Psoas muscle (tissue), 8 donors: ENCODE measurements at places on chromosomes 5 and 9. TPM values are rescaled to one million over a fixed set of nuclear protein-coding genes. Genes with fewer than 3 reads are reported as not detected.
A peak's percentile ranks its signal among the peaks of the same experiment; 100 is the strongest.

DNA sequence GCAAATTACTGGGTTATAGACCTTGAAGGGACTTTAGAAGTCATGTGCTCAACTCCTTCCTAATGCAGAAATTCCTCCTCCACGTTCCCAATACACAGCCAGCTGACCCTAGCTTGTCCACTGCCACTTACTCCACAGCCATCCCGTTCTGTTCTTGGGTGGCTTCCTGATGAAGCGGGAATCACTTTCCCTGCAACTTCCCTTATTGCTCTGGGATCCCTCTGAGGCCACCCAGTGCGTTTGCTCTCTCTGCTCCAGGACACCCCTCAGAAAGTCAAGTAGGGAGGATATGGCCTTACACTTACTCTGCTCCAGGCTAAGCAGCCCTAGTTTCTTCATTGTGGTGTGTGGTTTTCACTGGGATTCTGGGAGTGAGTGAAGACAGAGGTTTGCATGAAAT is 55.5 kb downstream of the GALNT12 start:
- no peak for DNase-seq

DNA sequence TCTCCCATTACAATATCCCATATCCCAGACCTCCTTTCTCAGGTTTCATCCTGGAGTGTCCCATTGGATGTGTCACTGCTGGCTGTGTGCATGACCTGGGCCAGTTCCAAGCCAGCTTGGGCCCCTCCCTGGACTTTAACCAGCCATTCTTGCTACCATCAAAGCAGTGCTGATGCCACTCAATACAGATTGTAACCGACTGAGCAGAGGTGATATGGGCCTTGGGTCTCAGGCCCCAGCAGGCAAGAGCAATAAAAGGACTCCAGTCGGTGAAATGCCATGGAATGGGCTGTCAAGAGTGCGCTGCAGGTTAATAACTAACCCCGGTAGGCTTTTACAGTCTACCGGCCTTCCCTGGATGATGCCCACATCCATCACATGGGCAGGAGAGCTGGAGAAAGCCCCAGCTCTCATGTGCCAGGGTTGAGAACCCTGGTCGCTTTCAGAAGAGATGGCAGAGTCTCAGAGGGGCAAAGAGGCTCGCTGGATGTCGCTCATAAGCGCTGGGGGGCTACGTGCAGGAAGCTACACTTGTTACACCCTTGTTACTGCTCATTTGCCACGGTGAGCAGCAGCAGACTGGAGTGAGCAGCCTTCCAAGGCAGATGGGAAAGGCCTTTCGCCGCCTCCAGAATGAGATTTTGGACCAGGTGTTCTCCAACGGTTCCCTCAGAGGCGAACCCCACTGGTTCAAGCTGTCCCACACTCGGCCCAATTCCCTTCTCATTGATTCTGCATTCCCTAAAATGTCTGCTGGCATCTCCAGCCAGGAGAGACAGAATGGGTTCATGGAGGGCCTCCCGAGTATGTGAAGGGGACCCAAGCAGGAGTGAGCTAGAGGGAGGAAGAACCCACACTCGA is 13.2 kb downstream of the EPB41L4B start:
- DNase-seq, result no peak

- DNase-seq, result no peak
These were observed 403.3 kb downstream of the PLK2 start for GRCh38 chr5:58056546-58056945.

DNA sequence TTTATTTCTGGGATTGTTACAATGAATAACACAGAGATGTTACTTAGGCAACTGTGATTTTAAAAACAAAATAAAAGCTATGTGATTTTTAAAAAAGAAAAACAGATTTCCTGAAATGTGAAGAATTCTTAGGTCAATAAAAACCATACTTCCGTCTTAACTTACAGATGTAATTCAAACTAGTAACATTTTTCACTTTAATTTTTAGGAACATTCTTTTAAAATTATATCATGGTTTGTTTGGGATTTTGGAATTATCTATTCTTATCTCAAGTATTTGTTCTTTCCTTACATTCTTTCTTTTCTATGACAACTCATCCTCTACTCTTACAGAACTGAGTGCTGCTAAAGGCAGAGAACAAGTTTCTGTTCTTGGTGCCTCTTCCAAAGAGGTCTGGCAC is 159.5 kb downstream of the RAPGEF6 start:
- no peak for DNase-seq

GRCh38 chr9:68458918-68459317 is 81.8 kb downstream of the TMEM252 start:
- DNase-seq, result no peak

DNA sequence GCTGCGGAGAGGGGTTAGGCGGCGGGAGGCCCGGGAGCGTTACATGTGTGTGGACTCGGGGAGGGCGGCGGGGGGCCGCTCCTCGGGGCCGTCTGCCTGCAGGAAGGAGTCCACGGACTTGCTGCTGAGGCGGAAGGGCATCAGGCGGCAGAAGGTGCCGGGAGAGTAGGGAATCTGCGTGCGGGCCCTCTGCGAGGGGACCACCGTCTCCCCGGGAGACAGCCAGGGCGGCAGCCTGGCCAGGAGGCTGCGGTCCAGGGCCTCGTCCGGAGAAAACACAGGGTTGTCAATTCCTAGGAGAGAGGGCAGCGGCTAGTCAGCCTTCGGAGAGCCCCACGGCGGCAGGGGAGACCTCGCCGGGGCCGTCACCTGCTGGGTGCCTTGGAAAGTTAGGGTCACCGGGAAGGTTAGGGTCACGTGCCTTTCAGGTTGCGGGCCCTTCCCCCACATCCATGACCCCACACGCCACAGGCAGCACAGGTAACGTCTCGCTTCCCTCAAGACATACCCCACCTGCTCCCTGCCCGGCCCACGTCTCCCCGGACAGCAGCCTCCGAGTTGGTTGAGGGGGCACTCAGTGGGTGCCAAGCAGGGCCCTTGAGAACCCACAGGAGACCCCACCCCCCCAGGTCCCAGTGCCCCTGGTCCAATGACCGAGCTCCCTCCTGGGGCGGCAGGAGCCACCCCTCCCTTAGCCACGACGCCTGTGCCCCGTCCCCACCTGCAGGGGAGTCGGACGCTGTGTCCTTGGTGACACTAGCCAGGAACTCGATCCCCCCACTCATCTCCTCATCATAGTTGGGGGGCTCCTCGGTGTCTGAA is 32.1 kb downstream of the EXOC3 start:
- peak; percentile 30 for DNase-seq

- no peak for DNase-seq
These were observed 316.1 kb downstream of the GADD45G start for GRCh38 chr9:89920951-89921350.

DNA sequence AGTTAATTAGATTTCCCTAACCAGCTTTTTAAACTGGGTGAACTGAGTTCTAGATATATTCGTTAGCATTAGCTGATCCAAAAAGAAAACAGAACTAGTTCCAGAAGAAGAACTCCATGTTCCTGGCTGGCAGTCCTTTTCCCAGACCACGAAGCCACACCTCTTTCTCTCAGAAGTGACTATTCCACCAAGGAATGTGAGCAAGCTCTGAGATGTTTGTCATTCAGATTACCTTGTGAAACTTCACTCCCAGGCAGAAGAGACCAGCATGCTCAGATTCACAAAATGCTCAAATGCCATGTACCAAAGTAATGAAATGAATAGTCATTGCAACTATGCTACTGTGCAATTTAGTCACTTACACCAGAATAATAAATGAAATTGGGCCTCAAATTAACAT is 4.4 kb upstream of the SSBP2 start:
- DNase-seq, result no peak

DNA sequence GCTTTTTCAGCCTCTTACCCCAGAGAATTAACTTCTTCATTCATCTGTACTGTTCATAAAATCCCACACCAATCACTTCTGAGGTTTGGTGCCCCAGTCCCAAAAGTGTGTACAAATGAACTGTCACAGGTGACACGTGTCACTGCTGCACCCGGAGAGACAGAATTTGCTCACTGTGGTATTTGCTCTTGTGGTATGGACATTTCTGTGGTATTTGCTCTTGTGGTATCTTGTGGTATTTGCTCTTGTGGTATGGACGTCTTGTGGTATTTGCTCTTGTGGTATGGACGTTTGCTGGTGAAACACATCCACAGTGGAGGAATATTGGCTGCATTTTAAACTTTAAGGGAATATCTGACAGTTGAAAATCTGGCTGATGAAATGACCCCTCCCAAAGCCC is 214.9 kb upstream of the DAP start:
- no peak for DNase-seq

- no peak for DNase-seq
These were observed 3.4 kb downstream of the LIFR start for GRCh38 chr5:38553001-38553521.

- DNase-seq, result no peak
These were observed 217.7 kb upstream of the EDIL3 start for GRCh38 chr5:84602371-84602771.

DNA sequence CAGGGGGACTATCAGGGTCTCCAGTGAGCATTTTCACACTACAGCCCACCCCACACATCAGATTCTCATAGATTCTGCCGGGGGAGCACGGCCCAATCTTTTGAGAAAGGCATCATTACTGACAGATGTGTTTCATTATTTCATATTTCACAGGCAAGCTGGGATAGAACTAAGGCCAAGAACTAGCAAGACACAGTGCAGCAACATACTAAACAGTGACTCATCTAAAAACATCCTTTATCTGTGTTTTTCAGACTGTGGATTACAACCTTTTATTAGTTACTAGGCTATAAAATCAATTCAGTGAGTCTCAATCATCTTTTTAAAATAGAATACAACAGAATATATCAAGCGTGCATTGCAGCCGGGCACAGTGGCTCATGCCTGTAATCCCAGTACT is 59.8 kb downstream of the CPLANE1 start:
- DNase-seq, result no peak

DNA sequence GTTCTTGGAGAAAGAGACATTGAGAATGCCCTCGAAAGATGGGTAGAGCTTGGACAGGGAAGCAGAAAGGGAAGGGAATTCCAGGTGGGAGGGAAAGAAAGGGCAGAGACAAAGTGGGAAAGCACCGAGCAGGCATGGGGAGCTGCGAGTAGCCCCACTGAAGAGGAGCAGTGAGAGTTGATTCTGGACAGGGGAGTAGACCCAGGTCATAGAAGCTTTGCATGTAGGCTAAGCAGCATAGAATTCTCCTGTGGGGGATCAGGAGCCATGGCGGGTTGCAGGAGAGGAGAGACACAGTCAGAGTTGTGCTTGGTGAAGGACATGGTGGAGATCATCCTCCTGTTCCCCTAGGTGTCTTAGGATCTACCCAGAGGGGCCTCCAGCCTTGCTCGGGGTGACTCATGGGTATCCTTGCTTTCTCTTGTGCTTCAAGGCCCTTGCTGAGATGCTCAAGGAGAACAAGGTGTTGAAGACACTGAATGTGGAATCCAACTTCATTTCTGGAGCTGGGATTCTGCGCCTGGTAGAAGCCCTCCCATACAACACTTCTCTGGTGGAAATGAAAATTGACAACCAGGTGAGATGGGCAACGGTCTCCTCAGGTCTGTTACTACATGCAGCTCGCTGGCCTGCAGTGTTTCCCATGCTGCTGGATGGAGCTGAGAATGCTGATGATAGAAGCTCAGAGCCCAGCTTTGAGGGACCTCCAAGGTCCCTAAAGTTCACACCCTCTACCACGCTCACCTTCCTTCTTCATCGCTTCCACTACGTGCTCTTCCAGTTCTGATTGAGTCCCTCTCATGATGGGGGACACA is 64.5 kb downstream of the TSTD2 start:
- DNase-seq, result no peak

DNA sequence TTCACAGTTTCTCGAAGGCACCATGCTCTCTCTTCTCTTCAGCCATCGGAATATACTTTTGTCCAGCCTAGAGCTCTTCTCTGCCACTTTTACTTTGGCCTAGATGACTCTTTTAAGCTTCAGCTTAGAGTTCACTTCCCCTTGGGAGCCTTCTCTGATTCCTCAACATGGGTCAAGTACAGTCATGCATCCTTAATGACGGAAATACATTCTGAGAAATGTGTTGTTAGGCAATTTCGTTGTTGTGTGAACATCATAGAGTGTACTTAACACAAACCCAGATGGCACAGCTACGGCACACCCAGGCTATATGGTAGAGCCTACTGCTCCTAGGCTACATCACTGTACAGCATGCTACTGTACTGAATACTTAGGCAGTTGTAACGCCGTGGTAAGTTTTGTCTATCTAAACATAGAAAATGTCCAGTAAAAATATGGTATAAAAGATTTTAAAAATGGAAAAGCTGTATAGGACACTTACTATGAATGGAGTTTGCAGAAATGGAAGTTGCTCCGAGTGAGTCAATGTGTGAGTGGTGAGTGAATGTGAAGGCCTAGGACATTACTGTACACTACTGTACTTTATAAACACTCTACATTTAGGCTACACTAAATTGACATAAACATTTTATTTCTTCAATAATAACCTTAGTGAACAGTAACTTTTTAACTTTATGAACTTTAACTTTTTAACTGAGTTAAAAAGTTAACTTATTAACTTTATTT is 15.1 kb upstream of the TNFSF15 start:
- no peak for DNase-seq

DNA sequence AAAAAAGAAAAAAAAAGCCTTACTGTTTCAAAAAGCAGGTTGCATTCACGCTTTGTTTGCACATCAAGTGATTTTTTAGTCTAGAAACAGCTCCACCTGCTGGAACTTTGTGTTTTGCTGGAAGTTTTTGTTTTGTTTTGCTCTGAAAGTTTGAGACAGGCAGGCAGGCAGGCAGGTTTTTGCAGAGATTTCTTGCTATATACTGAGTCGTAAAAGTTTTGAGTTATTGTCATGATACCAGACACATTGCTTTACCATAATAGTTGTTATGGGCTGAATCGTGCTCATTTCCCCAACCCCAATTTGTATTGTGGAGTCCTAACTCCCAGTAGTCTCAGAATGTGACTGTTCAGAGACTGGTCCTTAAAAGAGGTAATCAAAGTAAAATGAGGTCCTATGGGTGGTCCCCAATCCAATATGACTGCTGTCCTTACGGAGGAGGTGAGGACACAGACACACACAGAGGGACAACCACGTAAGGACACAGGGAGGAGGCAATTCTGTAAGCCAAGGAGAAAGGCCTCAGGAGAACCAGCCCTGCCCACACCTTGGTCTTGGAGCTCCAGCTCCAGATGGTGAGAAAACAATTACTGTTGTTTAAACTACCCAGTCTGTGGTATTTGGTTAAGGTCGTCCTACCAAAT is 20.9 kb downstream of the OR2Y1 start:
- no peak for DNase-seq

- DNase-seq, result no peak
These were observed 21.2 kb upstream of the TTC23L start for GRCh38 chr5:34817558-34818351.

GRCh38 chr5:67259548-67260215 is 63.1 kb upstream of the CD180 start:
- no peak for DNase-seq

DNA sequence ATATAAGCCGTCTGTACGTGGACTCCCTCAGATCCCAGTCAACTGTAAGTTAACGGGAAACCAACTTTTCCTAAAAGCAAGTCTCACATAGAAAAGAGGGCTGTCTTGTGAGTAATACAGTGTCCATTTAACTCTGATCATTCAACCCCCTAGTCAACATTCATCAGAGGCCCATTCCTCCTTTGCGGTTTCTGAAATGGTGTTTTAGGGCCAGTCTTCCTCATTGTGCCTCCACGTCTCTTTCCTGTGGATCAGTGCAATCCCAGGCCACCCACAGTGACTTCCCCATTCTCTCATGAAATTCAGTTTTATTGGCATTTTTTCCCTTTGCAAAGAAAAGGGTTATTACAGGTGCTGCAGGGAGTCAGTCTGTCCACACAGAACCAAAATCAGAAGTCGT is 261.8 kb downstream of the NR3C1 start:
- no peak for DNase-seq

Gene PCDHGA10
- polyA plus RNA-seq, result 0.27 TPM

Gene SPATA31A3
- not detected for polyA plus RNA-seq

Gene FUT7
- polyA plus RNA-seq, result not detected

Gene EQTN
- not detected for polyA plus RNA-seq

Gene DNAJA1
- polyA plus RNA-seq, result 48.9 TPM

Gene SH3GL2
- polyA plus RNA-seq, result not detected

Gene SPINK13
- polyA plus RNA-seq, result 0.25 TPM

Gene PCDHGA3
- polyA plus RNA-seq, result 0.33 TPM
